Cardiac fibroblast (primary cell): ENCODE measurements at places on chromosomes 16 and 17.

DNA sequence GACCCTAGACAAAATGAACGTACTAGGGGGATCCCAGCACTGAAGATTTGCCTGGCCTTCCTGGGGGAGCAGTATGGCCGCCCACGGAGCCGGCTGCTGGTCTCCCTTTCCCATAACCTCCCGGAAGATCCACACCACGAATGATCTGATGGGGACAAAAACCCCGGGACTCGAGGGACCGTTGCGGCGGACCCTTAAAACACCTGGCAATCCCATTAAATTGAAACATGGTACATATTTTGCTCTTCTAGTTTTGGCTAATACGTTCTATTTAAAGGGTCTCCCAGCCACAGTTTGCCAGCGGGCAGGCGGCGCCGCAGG is 45.2 kb upstream of the LCMT1 start:
- no peak for DNase-seq

- DNase-seq, result no peak
Observed at GRCh38 chr17:79023180-79023705, 726 bp upstream of the C1QTNF1 start.

GRCh38 chr16:77416939-77417480 is 17.8 kb downstream of the ADAMTS18 start:
- no peak for DNase-seq

- no peak for DNase-seq
Observed at GRCh38 chr16:23855010-23855409, 19.2 kb downstream of the PRKCB start.

- no peak for DNase-seq
Observed at GRCh38 chr17:80621335-80621996, 76.8 kb downstream of the RPTOR start.

DNA sequence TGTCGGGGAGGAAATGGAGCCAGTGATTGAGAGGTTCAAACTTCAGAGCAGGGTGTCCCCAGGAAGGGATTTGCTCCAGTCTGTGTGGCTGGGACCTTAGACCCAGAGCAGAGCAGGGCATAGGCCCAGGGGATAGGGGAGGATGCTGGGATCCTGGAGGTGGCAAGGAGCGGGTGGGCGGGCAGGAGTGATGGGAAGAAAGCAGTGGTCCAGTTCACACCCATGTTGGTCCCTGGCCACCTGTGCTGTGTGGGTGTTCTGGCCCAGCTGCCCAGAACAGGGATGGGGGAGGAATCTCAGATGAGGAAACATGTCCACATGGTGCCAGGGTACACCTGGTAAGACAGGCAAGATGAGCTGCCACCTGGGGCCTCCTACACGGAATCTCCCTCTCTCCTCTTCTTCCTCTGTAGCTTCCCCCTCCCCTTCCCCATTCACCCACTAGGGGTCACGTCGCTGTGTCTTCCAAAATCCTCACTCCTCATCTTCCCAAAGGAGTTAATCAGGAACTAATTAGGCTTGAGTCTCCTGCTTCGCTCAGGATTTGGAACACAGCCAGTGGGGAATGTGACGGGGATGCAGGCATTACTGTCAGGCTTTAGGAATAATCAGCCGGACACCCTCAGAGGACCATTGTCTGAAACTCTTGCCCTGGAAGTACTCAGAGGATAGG is 2.3 kb downstream of the BEAN1 start:
- DNase-seq, result no peak

GRCh38 chr17:29449865-29450671 is 59.9 kb downstream of the TAOK1 start:
- no peak for DNase-seq

DNA sequence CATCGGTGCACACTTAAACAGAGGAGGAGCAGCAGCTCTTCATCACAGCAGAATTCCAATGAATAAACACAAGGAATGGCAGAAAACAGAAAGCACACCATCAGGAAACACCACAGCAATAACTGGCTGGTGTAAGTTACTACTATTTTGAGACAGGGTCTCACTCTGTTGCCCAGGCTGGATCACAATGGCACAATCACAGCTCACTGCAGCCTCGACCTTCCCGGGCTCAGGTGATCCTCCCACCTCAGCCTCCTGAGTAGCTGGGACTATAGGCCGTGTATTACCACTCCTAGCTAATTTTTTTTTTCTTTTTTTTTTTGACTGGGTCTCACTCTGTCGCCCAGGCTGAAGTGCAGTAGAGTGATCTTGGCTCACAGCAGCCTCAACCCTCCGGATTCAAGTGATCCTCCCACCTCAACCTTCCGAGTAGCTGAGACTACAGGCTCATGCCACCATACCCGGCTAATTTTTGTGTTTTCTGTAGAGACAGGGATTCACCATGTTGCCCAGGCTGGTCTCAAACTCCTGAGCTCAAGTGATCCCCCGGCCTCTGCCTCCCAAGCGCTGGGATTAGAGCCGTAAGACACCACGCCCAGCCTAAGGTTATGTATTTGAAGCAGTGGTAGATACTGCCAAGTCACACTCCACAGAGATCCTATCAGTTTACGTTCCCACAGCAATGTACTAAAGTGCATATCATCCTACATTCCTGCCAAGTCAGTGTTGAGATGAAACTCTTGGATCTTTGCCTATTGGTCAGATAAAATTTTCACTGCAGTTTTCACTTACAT is 20.7 kb downstream of the TRAP1 start:
- peak; percentile 89 for DNase-seq

- no peak for DNase-seq
Observed at GRCh38 chr16:70582280-70582978, 58.8 kb downstream of the SF3B3 start.

- DNase-seq, result no peak
Observed at GRCh38 chr17:69762359-69762758, 312.7 kb upstream of the KCNJ16 start.

- DNase-seq, result peak; percentile 57
Observed at GRCh38 chr17:7916808-7917207, 719 bp upstream of the RNF227 start.

DNA sequence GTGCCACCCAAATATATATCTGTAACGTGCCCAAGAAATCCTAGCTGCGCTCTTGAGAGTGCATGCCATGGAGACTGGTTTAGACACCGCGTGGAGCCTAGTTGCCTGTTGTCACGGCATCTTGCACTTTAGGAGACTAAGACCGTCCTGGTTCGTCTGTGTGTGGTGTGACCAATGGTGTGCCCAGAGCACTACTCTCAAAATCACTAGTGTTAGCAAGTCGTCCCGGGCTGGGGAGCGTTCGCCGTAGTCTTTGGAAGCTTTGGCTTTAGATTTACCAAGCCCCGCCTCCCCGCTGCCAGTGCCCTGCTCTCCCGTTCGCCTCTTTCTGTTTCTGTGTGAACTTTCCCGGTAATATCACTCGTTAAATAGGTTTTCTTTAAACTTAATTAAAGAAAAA is 27.0 kb downstream of the CLUH start:
- no peak for DNase-seq

DNA sequence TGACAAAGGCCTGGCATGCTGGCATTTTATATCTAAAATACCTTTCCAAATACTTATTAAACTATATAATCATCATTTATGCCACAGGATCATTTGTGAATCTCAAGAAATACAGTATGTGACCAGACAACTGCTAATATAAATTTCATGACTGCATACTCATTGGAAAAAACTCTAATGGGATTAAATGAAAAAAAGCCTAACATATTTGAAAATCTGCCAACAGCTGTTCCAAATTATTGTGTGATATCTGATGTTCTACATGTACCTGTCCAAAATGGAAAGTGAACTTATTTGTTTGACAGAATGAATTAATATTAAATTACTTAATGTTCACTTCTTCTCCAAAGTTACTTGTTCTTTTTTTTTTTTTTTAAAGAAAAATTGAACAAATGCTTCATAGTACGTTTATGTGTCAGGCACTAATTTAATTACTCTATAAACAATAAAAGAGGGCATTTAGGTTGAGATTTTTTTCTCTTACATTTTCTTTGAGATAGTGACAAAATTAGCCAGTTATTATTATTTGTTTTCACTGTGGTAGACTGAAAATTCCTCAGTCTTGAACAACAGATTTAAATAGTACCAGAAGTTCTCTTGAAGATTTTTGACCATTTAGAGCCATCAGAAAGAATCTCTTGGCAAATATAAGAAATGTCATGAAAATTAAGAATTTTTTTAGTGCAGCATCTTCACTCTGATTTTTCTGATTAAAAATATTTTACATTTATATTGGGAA is 114.0 kb downstream of the FTO start:
- peak; percentile 72 for DNase-seq

- DNase-seq, result no peak
Observed at GRCh38 chr16:525123-525519, 2.4 kb upstream of the CAPN15 start.

GRCh38 chr17:45426561-45426960 is 6.1 kb downstream of the ARHGAP27 start:
- no peak for DNase-seq

DNA sequence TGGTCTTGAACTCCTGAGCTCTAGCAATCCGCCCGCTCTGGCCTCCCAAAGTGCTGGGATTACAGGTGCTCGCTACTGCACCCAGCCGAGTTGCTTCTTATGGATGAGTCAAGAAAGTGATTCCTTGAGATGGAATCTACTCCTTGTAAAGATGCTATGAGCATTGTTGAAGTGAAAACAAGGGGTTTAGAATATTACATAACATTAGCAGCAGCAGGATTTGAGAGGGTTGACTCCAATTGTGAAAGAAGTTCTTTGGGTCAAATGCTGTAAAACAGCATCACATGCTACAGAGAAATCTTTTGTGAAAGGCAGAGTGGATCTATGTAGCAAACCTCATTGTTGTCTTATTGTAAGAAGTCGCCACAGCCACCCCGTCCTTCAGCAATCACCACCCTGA is 72.7 kb downstream of the NT5M start:
- DNase-seq, result no peak

GRCh38 chr17:73783945-73784603 is 139.8 kb upstream of the SDK2 start:
- no peak for DNase-seq

GRCh38 chr16:15708096-15708495 is 58.1 kb downstream of the NDE1 start:
- DNase-seq, result peak; percentile 70

DNA sequence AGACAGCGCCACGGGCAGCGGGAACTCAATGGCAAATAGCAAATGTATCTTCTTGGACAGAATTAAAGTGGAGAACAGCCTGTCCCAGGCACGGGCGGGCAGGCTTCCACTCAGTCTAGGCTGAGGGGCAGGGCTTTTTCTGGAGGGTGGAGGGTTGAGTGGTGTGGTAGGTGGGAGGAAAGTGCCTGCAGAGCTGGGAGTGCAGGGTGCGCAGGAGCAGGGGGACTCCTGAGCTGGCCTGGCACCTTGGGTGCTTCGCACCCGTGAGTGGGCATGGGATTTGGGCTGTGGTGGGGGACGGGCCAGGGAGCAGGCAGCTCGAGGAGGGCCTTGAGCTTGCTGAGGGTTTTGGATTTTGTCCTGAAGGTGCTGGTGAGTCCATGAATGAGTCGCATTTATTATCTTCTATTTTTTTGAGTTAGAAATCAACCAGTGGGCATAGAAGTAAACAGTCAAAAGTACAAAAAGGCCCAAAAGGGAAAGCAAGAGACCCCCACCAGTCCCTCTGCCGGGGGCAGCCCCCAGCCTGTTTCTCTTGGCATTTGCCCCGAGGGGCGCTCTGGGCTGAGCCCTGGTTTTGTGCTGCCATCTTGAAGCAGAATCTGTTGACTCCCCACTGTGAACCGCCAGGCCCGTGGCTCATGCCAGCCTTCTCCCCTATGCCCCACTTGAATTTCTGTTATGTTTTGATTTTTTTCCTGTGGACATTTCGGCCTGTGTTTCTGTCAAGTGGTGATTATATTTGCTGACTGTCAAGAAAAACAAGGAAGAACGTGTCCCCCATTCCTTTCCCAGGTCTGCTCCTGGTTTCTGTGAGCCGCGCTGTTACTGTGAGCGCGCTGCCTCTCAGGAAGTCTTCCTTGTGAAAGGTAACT is 8.2 kb downstream of the ADORA2B start:
- no peak for DNase-seq

GRCh38 chr16:974611-975261 is 4.0 kb upstream of the LMF1 start:
- no peak for DNase-seq

- DNase-seq, result peak; percentile 77
Observed at GRCh38 chr16:20383106-20384029, 21.2 kb downstream of the PDILT start.

- DNase-seq, result no peak
Observed at GRCh38 chr16:79191933-79192332, 408.6 kb downstream of the MAF start.

GRCh38 chr17:27414271-27414670 is 42.0 kb upstream of the KSR1 start:
- DNase-seq, result peak; percentile 31

GRCh38 chr16:85149776-85150175 is 37.5 kb upstream of the CIBAR2 start:
- no peak for DNase-seq

DNA sequence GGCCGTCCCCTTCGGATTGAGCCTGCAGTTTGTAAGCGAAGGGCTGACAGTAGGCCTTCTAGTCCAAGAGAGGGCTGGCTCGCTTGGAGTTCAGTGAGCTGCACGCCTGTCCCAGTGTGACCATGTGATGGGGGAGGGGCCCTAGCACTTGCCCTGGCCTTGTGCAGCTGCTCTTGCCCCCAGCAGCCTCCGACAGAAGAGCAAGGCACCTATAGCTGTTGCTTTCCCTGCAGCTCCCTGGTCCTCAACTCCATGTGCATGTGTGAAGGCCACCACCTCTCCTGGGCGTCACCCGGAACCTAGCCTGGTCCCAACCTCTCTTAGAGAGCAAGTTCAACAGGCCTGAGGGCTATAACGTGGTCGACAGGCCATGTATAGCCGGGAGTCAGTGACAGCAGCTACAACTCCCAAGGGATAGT is 5.6 kb downstream of the SPHK1 start:
- no peak for DNase-seq

- no peak for DNase-seq
Observed at GRCh38 chr16:58044266-58045019, 18.9 kb downstream of the MMP15 start.

DNA sequence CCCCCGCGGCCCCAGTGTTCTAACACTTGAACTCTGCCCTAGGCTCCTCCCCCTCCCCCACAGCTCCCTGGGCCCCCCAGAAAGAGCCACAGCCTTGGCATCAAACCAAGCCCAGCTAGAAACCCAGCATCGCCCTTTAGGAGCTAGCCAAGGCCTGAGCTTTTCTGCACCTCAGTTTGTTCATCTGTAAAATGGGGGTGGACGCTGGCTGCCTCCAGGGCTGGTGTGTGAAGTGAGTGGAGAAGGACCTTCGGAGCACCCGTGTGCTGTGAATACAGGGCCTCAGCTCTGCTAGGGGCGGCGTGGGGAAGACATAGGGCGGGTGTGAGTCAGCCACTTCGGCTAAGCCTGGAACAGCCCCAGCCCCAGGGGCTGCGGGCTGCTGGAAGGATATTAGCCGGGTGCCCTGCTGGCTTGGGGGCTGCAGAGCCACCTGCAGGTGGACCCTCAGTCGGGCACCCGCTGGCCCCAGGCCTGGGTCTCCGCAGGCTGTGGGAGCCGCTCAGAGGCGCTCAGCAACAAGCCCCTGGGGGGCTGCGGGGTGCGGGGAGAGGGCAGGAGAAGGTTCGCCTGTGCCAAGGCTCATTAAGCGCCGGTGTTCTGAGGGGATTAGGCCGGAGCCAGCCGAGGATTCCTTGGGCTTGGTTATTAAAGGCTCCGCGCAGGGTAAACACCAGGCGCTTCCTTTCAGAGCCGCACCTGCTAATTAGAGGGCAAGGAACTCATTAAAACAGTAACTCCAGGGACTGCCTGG is 217.0 kb upstream of the CIBAR2 start:
- DNase-seq, result peak; percentile 35

- no peak for DNase-seq
Observed at GRCh38 chr16:12901597-12902461, at the start of gene SHISA9. Gene SHISA9, plus strand, starts transcription at chr16:12901598.
